Erythroblast (primary cell): ENCODE measurements at places on chromosomes 5 and 9.

GRCh38 chr9:128250839-128251731 is 24.7 kb downstream of the GOLGA2 start:
- no peak for DNase-seq

- no peak for DNase-seq
Observed at GRCh38 chr5:73480500-73480899, 17.7 kb upstream of the BTF3 start.

- no peak for DNase-seq
Observed at GRCh38 chr5:33329891-33330290, 110.9 kb upstream of the TARS1 start.

DNA sequence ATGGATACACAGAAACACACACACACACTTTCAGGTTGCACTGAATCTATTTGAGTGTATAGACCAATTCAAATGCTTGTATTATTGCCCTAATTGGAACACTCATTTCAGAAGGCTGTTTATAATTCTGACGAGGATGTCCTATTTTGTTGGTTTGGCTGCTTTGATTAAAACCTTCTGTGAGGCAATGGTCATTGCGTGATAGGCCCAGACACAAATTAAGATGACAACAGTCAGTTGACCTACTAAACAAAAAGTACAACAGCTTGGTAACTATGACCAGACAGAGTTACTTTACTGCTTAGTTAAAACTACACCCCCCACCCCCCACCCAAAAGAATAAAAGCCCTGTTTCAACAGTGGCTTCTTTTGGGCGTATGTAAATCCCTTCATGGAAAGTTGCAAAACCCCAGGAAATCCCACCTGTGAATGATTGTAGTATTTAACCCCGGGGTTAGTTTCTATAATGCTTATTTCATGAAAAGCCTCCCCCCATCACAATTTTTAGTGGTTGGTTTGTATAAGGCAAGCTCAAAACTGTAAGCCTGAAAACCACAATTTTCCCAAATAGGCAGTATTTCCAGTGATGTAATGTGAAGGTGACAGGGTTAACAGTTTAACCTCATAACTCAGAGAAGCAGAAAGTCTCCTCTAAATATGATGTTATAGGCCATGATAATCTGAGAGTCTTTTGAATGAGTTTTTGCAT is 340.8 kb downstream of the FGF10 start:
- no peak for DNase-seq

DNA sequence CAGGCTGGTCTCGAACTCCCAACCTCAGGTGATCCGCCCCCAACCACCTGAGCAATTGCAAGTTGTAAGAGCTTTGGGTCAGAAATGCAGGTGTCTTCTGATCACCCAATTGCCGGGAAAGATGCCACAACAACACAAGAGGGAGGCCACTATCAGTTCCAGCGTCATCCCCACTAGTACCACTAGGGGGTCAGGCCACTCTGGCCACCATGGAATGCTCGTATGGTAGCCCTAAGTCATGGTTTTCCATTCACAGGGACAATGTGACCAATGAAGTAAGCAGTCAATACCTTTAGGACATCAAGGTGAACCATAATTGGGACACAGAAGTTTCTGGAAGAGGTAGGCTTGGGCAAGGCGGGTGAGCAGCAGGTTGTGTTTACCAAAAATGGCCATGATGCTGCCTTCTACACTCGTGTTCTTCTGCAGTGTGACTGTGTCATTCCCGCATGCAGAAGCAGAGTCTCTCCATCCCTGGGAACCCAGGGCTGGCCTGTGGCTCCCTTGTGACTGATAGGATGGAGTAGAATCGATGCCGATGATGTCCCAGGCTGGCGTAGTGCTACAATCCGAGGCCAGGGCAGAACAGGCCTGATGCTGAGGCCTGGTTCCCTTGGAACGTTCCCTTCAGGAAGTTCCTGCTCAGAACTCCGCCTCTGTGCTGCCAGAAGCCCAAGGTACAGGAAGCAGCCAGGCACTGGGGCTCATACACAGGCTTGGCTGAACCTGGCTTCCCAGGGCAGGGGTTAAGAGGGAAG is 42.2 kb upstream of the ANKRD33B start:
- DNase-seq, result peak; percentile 39

GRCh38 chr9:35673132-35674024 is at the start of gene CA9:
Gene CA9 (plus strand): TSS chr9:35673928. CDS start chr9:35673960, 32 bp downstream.
- DNase-seq, result no peak

- no peak for DNase-seq
Observed at GRCh38 chr5:137461391-137462264, 37.5 kb downstream of the SPOCK1 start.
